ENCODE measurements at places on chromosomes 13 and 19.

DNA sequence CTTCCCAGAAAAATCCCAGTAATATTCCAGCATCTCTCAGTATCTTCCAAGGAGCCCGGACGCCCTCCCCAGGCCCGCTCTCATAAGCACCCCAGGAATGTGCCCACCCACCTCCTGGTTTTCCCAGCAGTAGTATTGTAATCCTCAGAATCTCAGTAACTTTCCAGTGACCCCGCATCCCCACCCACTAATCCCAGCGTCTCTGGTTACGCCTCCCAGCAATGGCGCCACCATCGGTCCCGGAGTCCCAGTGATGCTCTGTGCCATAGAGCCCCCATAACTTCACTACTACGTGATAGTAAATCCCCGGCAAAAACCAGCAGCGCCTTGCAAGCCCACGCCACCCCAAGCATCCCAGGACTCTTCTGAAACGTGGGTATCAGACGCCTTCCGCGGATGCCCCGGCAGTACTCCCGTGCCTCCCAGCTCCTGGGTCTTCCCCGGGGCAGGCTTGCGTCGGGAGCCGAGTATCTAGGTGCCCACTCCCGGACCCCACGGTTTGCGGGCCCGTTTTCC is 928 bp upstream of the PNPLA6 start:
- H3K27me3 ChIP-seq = no peaks in the 10 kb centered on the region
- peaks cover 3% of the 10 kb centered on the region for H3K36me3 ChIP-seq
- peak overlapping the region; percentile 97 for H3K4me3 ChIP-seq

DNA sequence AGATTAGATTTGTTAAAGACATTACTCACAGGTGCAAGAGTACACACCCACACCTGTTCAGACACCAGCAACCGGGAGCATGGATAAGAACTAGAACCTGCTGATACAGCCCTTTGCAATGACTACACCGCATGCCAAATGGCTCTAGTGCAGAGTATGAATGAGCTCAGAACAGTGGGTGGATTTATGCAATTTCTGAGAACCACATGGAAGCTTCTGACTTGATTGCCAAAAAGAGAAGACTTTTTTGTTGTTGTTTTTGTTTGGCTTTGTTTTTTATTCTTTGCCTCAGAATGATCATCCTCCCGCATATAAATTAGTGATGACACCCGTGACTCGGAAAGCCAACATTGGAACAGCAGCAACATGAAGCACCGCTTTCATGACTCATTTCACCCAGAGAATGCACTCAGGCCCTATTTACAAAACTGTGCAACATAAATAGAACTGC is 77.4 kb upstream of the LRCH1 start:
- H3K4me1 ChIP-seq = no peaks in the 10 kb centered on the region
- DNase-seq = no peak
- no peaks in the 10 kb centered on the region for H3K27me3 ChIP-seq
- H3K36me3 ChIP-seq = no peaks in the 10 kb centered on the region
- no peak overlapping the region for H3K4me3 ChIP-seq

DNA sequence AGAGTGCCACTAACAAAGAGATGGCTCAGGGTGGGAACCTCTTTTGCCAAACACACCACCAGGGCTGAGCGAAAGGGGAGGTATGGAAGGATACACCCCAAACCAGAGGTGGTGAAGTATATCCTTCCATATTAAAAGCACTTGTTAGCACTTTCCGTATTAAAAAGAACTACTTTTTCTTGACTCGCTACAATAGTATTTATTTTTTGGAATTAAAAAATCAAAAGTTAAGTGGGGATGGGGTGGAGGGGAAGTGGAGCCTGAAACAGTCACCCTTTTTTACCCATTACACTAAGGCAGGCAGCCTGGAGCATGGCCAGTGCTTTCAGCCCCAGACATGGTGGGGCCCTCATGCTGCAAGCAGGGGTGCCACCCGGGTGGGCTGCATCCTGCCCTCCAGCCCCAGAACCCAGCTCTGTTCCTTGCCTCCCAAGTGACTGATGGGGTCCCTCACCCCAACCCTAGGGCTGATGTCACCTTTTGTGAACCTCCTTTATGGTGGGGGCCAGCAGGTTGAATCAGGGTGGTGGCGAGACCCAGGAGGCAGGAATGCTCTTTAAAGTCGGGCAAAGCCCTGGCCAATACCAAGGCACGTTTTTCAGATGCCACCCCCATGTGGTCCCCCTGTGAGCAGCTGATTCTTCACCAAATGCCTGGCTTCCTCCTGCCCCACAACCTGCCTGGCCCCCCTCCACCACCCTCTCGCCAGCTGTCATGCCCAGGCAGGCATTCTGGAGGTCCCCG is 31.0 kb downstream of the LYL1 start:
- H3K27ac ChIP-seq = no peak overlapping the region
- no peaks in the 10 kb centered on the region for H3K27me3 ChIP-seq
- H3K4me3 ChIP-seq = no peak overlapping the region
- H3K4me1 ChIP-seq = no peaks in the 10 kb centered on the region

DNA sequence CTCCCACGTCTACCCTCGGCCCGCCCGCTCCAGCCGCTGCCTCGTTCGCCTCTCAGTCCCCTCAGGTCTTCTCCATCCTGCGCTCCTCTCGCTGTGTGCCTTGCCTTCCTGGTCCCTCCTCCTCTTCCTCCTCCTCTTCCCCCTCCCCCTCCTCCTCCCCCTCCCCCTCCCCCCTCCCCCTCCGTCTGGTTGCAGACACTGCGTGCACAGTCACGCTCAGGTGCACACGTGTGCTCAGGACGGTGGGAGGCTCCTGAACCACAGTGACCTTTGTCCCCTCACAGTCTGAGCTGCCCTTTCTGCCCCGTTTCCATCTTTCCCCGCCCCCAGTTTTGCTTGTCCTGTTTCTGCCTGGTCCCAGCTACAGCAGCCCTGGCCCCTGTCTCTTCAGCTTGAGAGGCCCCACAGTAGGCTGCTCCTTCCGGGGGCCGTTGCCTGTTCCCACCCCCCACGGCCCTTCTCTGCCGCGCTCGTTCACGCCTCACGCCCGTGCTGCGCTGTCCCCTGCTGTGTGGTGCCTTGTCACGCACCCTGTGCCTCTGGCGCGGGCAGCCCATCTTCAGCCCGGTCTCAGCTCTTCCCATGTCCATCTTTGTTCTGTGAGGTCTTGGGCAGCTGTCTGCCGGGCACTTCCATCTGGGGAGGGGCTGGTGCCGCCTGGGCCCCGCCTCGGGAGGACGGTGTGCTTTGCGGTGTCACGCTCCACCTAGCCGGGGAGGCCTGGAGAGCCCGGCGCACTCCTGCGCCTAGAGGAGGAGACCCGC is 13.8 kb upstream of the RPS15 start:
- DNase-seq = no peak
- H3K27ac ChIP-seq = no peak overlapping the region
- H3K36me3 ChIP-seq = peaks cover 65% of the 10 kb centered on the region
- H3K4me3 ChIP-seq = no peak overlapping the region
- H3K27me3 ChIP-seq = no peaks in the 10 kb centered on the region
- H3K4me1 ChIP-seq = no peaks in the 10 kb centered on the region

GRCh38 chr13:26253262-26253786 is 605 bp upstream of the CDK8 start:
- H3K4me3 ChIP-seq = peak overlapping the region; percentile 76
- H3K36me3 ChIP-seq = no peaks in the 10 kb centered on the region
- DNase-seq = no peak
- peaks cover 21% of the 10 kb centered on the region for H3K27me3 ChIP-seq
- H3K27ac ChIP-seq = peak overlapping the region; percentile 75

DNA sequence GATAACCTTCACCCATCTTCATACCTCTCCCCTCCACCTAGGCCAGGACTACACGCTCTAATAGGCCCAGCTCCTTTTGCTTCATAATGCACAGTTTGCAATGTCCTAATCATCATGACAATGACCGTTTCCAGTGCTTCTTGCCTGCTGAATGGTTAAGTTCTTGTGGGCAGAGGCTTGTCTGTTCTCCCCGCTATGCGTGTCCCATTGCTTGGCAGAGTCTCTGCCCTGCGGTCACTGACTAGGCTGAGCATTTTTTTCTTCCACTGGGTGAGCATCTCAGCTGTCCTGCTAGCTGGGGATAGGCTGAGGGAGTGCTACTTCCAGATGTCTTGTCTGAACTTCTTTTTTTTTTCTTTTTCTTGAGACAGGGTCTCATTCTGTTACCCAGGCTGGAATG is 314.7 kb downstream of the UQCRFS1 start:
- H3K36me3 ChIP-seq = no peaks in the 10 kb centered on the region
- no peak for DNase-seq
- H3K4me3 ChIP-seq = no peak overlapping the region
- no peaks in the 10 kb centered on the region for H3K27me3 ChIP-seq

DNA sequence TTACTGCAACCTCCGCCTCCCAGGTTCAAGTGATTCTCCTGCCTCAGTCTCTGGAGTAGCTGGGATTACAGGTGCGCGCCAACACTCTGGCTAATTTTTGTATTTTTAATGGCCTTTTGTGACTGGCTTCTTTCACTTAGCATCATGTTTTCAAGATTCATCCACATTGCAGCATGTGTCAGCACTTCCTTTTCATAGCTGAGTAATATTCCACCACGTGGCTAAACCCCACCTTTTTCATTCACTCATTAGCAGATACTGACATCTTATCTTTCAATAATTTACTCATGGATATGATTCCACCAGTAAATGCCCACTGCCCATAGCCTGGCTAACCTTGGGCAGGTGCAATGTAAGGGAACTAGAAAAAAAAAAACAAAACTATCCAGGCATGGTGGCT is 6.9 kb downstream of the C5AR1 start:
- no peaks in the 10 kb centered on the region for H3K36me3 ChIP-seq
- H3K27me3 ChIP-seq = no peaks in the 10 kb centered on the region
- no peaks in the 10 kb centered on the region for H3K4me1 ChIP-seq
- no peak for DNase-seq
- H3K4me3 ChIP-seq = no peak overlapping the region

- H3K36me3 ChIP-seq = no peaks in the 10 kb centered on the region
- no peak overlapping the region for H3K27ac ChIP-seq
- no peaks in the 10 kb centered on the region for H3K27me3 ChIP-seq
- no peaks in the 10 kb centered on the region for H3K4me1 ChIP-seq
- no peak overlapping the region for H3K4me3 ChIP-seq
These were observed 221.8 kb upstream of the UBL3 start for GRCh38 chr13:30071969-30072817.

DNA sequence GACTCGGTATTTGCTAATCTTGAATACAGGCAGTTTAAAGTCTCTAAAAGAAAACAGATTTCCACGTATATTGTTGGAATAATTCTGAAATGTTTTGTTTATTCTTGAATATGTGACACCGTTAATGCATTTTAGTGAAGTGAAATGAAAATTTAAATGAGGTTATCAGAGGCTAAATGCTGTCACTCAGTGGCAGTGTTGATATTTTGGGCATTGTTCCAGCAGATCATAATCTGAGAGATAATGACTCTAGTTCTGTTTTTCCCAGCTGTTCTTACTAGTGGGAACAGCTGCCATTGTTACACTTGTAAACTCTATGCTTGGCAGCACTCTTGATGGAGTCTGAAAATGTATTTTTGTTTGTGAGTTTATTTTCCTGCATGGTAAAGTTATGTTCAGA is 365.6 kb upstream of the SLC10A2 start:
- H3K27ac ChIP-seq = no peak overlapping the region
- H3K36me3 ChIP-seq = no peaks in the 10 kb centered on the region
- no peak for DNase-seq
- no peak overlapping the region for H3K4me3 ChIP-seq

- DNase-seq = no peak
- no peaks in the 10 kb centered on the region for H3K4me1 ChIP-seq
- no peaks in the 10 kb centered on the region for H3K27me3 ChIP-seq
- H3K4me3 ChIP-seq = no peak overlapping the region
- no peak overlapping the region for H3K27ac ChIP-seq
These were observed 24.2 kb upstream of the FBL start for GRCh38 chr19:39870171-39870971.

DNA sequence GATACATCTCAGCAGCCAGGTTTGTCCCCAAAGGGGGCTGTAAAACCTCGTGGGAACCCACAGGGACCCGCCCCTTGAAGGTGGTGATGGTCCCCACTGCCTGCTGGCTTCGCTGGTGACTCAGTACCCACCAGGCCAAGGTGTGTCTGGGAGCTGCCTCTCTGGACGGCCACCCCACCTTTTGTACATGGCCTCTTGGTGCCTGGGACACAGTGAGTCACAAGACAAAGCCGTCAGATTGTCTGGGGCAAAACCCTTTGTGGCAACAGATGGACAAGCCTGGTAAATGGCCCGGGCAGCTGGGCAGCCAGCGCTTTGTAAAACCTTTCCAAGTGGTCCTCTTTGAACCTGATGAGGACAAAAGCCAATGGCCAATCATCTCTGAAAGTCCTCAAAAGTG is 27.9 kb upstream of the KLF2 start:
- peaks cover 14% of the 10 kb centered on the region for H3K4me1 ChIP-seq
- no peak for DNase-seq
- H3K27ac ChIP-seq = no peak overlapping the region
- H3K27me3 ChIP-seq = no peaks in the 10 kb centered on the region
- no peak overlapping the region for H3K4me3 ChIP-seq
- H3K36me3 ChIP-seq = no peaks in the 10 kb centered on the region

- no peaks in the 10 kb centered on the region for H3K4me1 ChIP-seq
- no peak overlapping the region for H3K27ac ChIP-seq
- H3K36me3 ChIP-seq = no peaks in the 10 kb centered on the region
- peaks cover 6% of the 10 kb centered on the region for H3K27me3 ChIP-seq
- no peak overlapping the region for H3K4me3 ChIP-seq
These were observed 141.0 kb downstream of the AKAP11 start for GRCh38 chr13:42412812-42413483.

DNA sequence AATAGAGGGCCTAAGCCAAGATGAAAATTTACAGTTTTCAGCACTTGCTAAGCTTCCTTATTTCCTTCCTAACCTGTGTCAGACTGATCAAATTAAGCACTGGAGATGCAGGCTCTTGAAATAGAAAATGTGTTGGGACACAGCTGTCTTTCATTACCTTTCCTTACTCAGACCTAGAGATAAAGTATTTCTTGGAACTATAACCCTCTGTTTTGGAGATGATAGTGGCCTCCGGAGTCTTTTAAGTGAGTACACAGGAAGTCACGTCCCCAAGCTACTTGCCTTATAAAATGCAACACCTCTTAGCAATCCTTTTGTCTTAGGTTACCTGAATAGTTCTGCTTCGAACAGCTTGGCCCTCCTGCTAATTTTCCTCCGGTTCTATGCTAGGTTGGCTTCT is 12.4 kb upstream of the AKAP11 start:
- no peaks in the 10 kb centered on the region for H3K4me1 ChIP-seq
- H3K36me3 ChIP-seq = no peaks in the 10 kb centered on the region
- H3K4me3 ChIP-seq = no peak overlapping the region
- H3K27me3 ChIP-seq = no peaks in the 10 kb centered on the region
- no peak for DNase-seq

GRCh38 chr19:47227352-47228167 is 3.4 kb downstream of the BBC3 start:
- peaks cover 33% of the 10 kb centered on the region for H3K4me1 ChIP-seq
- H3K4me3 ChIP-seq = no peak overlapping the region
- peak overlapping the region; percentile 61 for H3K27ac ChIP-seq
- peak; percentile 89 for DNase-seq
- H3K27me3 ChIP-seq = no peaks in the 10 kb centered on the region

DNA sequence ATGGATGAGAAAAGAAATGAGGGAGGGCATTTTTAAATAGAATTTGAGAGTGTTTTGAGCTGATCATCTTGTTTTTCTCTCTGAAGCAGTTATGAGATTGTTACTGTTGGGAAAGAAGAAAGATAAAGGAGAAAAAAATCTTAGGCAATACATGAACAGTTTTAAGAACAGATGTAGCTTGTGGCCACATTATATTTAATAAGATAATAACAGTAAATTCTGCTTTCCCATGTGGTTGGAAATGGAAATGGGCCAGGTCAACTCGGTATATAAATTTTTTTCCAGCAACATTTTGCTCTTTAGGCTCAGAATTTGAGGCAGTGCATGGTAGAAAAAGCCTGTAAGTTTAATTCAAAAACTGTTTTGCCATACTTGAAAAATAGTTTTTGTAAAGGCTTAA is 118.7 kb downstream of the POSTN start:
- H3K4me3 ChIP-seq = no peak overlapping the region
- no peak overlapping the region for H3K27ac ChIP-seq
- no peaks in the 10 kb centered on the region for H3K36me3 ChIP-seq
- no peaks in the 10 kb centered on the region for H3K4me1 ChIP-seq
- no peak for DNase-seq
